Adrenal gland (tissue), 19 donors: ENCODE measurements at places on chromosomes 2 and 18. TPM values are rescaled to one million over a fixed set of nuclear protein-coding genes. Genes with fewer than 3 reads are reported as not detected.

Gene UGT1A1
- polyA plus RNA-seq, result not detected

Gene PLEKHM3
- 16.8 TPM for polyA plus RNA-seq

Gene IKZF2
- 0.44 TPM for polyA plus RNA-seq

Gene MAPRE3
- 26.5 TPM for polyA plus RNA-seq

Gene CFAP210
- polyA plus RNA-seq, result 0.07 TPM

Gene HOXD12
- not detected for polyA plus RNA-seq

Gene ATRAID
- 228 TPM for polyA plus RNA-seq

Gene MGAT4A
- 5.9 TPM for polyA plus RNA-seq

Gene PELI1
- 6.6 TPM for polyA plus RNA-seq

Gene STARD6
- not detected for polyA plus RNA-seq

Gene GAL3ST2
- not detected for polyA plus RNA-seq

Gene IL18R1
- 2.3 TPM for polyA plus RNA-seq

Gene KLF7
- polyA plus RNA-seq, result 3.6 TPM

Gene HAAO
- 20.8 TPM for polyA plus RNA-seq

GRCh38 chr2:28362991-28363521 is 29.6 kb upstream of the FOSL2 start:
- DNase-seq, result no peak

DNA sequence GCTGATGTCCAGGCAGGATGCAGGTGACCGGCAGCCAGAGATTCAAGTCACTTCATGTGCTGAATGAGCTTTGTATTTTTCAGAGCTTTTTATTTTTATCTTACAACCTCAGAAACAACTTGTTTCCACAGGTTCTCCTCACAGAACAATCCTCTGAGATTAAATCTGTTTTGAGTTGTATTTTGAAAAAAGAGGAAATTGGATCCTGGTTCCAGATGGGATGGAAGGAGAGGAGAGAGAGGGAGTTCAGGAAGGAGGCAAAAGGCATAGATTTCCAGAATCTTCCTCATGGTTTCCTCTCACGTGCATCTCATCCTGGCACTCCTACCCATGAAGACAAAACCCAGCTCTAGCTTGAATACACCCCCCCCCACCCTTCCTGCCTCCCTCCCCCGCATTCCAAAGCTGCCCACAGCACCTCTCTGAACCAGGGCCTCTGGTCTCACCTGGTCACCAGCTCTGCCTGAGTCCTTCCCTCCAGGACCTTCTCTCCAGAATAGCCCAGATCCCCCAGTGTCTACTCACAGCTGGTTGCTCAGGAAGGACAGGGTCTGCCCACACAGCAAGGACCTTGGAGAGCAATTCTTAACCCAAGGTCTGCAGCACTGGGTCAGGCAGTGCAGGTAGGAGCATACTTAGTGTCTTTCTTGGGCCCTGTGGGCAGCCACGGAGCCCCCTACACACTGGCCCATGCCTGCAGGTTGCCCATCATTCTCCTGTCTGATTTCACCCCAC is 104.7 kb downstream of the ZFP36L2 start:
- DNase-seq, result no peak

- no peak for DNase-seq
Measured at GRCh38 chr2:234022424-234022823, 28.1 kb upstream of the SPP2 start.

DNA sequence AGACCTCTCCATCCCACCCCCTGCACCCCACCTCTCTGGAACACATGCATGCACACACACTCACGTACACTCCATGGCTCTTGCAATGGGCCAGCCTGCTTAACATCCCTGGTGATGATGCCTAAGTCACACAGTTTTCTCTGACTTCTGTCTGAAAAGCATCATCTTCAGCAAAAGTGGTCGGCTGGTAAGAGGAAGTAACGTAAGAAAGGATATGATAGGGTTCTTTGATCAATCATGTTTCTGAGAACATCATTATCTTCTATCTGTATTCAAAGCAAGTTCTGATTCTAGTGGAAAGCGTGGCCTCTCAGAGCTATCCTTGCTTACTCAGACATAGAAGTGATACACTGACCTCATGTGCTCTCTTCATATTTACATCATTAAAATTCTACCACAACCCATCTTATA is 11.4 kb upstream of the NDUFV2 start:
- DNase-seq, result no peak

DNA sequence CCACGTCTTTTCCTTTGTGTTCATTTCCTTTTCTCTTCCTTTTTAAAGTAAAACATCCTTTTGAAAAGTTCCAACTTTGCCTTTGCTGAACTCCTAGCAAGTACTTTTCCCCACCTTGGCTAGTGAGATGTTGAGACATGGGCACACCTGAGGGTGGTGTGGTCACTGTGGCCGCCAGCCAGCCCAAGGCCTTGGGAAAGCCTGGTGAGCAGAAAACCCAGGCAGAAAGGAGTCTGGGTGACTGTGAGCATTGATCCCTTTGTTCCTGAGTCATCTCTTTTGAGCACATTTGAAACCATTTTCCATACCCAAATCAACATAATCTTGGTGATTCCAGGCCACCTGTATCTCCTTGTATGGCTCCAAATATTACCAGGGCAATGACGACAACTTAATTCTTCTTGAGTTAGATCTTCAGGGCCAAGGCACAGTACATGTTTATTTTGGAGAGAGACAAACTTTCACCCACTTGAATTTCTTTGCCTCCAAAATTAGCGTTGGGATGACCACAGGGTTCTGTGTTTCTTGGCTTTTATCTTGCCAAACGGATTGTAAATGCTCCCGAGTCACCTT is 14.5 kb downstream of the EPAS1 start:
- no peak for DNase-seq

GRCh38 chr2:222301796-222302118 is 3.0 kb upstream of the PAX3 start:
- no peak for DNase-seq

DNA sequence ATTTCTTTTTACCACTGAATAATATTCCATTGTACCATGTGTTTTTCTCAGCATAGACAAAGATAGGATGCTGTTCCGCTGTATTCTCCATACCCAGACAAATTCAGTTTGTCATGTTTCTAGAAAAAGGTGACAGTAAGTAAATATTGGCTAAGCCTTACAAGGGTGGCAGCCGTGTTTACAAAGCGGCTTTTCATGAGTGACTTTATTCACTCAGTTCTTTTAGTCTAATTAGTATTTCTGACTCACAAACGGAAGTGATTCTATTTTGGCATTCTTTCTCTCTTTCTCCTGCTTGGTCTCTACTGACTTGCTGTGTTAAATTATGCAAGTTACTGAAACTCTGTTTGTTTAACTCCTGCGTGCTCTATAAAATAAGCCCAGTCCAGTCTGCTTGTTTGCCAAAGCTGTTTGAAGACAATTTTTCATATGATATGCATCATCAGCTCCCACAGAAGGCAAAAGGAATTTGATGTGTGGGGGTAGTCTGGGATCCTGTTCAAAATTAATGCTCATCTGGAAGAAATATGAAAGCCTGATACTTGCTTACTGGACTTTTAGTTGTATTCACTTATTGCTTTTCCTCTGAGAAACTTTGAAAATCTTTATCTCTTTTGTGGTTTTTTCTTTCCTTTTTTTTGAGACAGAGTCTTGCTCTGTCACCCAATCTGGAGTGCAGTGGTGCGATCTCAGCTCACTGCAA is 2.3 kb upstream of the PLEKHH2 start:
- no peak for DNase-seq

- no peak for DNase-seq
Measured at GRCh38 chr2:154978710-154979109, 280.2 kb downstream of the KCNJ3 start.

GRCh38 chr2:222399038-222399783 is 25.1 kb upstream of the SGPP2 start:
- peak; percentile 27 for DNase-seq

DNA sequence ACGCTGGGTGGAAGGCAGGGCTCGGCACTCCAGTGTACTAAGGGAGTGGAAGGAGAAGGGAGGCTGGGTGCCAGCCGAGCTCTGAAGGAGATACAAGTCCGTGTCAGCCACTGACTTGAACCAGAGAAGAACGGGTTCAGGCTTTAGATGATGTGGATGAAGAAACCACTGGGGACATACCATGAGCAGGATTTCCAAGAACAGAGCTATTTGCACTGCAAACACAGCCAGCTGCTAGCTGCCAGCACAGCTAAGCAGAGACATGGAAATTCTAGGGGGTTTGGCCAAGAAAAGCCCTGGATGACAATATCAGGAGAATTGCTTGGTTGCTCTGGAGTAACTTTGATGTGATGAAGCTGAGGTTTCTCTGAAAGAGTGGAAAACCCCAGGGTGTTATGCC is 5.2 kb downstream of the CD207 start:
- DNase-seq, result no peak

- no peak for DNase-seq
Measured at GRCh38 chr2:197878792-197879191, 74.4 kb downstream of the PLCL1 start.

- no peak for DNase-seq
Measured at GRCh38 chr2:198219292-198219691, 414.9 kb downstream of the PLCL1 start.

DNA sequence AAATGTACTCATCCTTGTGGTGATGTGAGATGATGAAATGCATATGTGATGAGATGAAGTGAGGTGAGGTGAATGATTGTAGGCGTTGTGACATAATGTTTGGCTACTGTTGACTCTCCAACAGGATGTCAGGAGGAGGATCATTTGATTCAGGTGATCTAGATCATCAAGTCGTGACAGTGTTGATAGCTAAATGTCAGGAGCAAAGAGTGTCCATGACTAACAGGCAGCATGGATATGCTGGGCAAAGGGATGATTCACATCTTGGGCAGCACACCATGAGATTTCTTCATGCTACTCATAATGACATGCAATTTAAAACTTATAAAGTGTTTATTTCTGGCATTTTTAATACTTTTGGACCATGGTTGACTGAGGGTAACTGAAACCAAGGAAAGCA is 40.2 kb upstream of the UBXN4 start:
- no peak for DNase-seq

DNA sequence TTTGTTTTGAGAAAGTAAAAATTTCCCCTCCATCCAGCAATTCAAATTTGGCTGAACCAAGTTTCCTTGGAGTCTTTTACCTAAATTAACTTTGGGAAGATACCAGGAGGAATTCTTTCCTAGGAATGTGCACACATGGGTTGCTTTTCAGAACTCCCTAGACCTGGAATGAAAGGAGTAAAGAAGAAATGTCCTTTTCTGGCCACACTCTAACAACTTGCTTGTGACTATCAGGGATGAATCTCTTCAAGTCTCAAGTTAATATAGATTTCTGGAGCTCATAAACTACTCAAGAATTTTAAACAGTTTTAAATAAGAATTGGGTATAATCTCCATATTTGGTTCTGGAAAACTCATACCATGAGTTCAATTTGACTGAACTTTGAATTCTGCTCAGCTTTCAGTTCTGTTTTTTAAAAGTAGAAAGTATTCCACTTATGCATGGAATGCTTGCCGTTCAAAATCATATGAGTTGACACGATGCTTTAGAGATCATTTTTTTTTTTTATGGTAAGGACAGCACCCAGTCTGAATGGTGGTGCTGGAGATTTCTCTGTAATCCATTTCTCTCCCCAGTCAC is 7.7 kb downstream of the RASGRP3 start:
- DNase-seq, result no peak

DNA sequence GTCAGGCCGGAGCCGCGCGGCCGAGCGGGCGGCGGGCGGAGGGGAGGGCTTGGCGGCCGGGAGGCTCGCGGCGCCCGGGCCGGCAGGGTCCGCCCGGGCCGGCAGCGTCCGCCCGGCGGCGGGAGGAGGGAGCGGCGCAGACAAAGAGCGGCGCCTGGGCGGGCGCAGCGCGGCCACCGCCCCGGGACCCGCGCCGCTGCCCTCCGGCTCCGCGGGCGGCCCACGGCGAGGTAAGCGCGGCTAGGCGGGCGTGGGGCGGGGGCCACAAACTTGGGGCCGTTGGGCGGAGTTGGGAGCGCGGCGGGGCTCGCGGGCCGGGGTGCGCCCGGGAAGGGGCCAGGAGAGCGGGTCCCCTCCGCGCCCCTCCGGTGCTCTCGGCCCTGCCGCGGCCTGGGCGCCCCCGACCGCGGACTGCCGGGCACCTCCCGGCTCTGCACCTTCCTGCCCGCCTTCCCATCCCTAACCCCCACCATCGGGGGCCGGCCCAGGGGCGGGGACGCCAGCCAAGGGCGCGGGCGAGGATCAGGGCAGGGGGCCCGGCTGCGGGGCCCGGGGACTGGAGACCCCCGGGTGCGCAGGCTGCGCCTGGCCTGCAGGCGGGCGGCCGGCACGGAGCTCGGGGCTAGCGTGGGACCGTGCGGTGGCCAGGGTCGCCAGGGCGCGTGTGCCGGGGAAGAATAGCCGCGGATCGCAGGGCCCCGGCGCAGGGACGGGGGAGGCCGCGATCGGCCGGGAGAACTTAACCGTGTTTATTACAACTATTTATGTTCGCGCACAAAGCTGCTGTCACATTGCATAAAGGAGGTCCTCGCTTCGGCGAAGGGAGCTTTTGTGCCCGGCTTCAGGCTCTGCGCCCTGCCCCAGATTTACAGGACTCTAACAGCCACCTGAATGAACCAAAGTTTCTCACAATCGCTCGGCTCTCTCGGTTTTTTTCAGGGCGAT is at the start of gene NCK2:
Gene NCK2 (plus strand): TSS at position 4 of the 945 bp plus-strand sequence. CDS start 110,152 bp downstream, outside the sequence.
- DNase-seq, result peak; percentile 63

GRCh38 chr2:17538022-17538843 is 2.3 kb upstream of the VSNL1 start:
- peak; percentile 24 for DNase-seq

DNA sequence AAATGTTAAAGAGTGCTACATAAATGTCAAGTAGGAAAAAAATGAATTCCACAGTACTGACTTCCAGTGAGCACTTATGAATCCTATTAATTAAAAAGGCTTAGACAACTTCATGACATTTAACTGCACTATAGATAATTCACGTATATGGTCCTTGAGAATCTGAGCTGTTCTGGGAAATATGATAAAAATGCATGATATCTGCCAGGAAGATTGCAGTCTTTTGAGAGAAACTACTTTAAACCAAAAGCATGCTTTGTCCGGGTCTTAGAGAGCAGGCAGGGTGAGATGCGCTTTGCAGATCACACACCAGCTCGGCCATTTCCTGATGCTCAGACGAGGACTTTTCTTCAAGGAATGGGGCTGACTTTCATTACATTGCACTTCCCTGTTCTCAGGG is 42.6 kb downstream of the CMPK2 start:
- DNase-seq, result no peak

- no peak for DNase-seq
Measured at GRCh38 chr2:88296247-88296646, 126.1 kb downstream of the THNSL2 start.

- no peak for DNase-seq
Measured at GRCh38 chr2:18445433-18446320, 114.8 kb downstream of the RDH14 start.

DNA sequence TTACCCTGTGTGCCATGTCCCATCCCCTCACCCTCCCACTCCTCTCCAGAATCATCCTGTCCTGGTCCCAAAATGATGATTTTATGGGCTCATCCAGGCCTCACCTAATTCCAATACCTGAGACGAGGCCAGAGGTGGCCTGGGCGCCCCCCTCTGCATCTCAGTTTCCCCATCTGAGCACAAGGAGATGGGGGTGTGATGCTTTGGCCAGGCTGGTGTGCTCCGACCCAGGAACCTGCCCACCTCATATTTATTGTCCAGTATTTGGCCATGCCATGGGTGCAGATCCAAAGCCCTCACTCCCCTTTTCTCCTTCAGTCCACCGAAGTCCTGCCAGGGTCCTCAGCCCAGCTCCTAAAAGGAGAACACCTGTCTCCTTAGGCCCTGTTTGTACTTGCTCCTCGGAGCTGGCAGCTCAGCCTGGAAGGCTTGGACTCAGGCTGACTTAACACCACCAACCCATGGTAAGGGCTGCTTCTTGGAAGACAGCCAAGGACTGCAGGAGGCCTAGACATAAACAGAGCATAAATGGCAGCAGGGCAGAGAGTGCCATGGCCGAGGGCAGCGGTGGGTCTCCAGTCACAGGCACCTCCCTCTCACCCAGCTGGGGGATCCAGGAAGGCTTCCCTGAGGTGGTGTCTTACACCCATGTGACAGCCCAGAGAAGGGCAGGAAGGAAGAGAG is 3.6 kb downstream of the TEX51 start:
- no peak for DNase-seq
